ENCODE measurements at places on chromosomes 3 and 15.

GRCh38 chr3:60448696-60449095 is 802.6 kb downstream of the FHIT start:
- no peak for DNase-seq

GRCh38 chr15:94400526-94401298 is 169.4 kb downstream of the MCTP2 start:
- no peak for DNase-seq

DNA sequence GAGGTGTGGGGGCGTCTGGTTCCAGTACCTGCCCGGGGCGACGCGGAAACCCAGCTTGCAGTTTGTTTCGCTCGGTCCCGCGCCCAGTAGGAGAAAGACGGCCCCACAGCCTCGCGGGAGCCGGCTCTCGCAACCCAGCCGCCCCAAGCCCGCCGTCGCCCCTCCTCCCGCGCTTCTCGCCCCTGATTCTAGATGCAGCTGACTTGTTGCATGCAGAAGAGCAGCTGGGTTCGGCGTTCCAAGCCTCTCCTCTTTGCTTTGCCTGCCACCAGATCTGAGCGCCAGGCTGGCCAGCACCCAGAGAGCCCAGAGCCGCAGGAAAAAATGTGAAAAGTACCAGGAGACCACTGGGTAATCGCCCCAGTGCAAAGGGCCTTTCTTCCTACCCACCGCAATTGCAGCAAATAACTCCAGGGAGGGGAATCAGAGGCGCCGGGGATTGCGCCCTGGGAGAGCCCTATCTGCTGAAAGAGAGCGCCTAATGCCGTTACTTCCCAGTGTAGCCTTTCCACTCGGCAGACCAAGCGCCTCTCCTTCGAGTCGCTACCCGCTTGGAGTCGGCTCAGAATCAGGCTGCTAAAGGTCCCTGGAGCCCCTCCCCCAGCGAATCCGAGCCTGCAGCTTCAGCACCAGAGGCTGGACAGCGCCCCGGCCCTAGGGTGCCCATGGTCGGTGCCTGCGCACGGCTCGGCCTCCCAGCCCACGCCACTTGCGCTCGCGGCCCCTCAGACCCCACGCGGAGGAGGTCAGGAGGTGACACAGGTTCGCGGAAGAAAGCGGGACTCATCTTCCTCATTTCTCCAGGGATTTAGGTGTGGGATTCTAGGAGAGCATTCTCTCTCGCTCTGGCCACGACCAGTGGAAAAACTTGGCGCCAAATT is 15.7 kb upstream of the AEN start:
- DNase-seq = no peak

DNA sequence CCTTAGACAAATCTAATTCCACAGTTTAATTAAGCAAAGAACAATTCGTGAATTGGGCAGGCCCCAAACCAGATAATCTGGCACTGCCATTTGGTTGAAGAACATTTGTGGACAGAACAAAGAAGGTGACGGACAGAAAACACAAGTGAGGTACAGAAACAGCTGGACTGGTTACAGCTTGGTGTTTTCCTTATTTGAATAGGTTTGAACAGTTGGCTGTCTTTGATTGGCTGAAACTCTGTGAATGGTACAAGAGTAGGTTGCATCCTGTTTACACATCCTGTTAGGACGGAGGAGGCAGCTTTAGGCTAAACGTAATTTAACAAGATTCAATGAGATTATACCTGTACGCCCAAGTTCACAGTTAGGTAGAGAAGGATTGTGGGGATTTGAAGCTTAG is 114.4 kb downstream of the LPP start:
- no peak for DNase-seq

- no peak for DNase-seq
Observed at GRCh38 chr15:74293021-74293810, 57.1 kb downstream of the CCDC33 start.

DNA sequence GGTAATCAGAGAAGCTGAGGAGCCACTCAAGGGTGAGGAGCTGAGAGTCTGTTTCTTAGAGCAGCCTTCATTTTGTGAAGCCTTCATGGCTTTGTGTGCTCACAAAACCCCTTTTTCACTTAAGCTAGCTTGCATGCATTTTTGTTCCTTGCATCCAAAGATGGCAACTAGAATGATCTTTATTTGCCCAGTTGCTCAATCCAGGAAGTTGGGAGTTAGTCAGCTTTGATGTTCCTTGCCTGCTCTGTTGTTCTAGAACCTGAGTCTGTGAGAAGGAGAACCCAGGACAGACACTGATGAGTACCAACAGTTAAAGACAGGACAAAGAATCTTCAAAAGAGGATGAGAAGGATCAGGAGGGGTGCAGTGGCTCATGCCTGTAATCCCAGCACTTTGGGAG is 81.8 kb downstream of the IL20RB start:
- peak; percentile 19 for DNase-seq

- no peak for DNase-seq
Observed at GRCh38 chr3:72445827-72446217, 402.4 kb downstream of the SHQ1 start.

- peak; percentile 9 for DNase-seq
Observed at GRCh38 chr3:15903759-15904720, 106.3 kb upstream of the ANKRD28 start.

DNA sequence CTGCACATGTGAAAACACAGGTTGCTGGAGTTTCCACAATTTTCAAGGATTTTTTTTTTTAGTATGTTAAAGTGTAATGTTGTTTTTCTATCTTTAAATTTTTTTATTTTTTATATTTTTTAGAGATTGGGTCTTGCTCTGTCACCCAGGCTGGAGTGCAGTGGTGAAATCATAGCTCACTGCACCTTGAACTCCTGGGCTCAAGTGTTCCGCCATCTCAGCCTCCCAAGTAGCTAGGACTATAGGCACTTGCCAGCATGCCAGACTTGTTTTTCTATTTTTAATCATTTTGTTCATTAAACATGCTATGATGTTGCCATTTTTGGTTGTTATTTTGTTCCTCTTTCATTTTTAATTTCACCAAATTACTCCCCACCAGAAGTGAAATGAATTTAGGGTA is 16.7 kb upstream of the THUMPD3 start:
- no peak for DNase-seq

DNA sequence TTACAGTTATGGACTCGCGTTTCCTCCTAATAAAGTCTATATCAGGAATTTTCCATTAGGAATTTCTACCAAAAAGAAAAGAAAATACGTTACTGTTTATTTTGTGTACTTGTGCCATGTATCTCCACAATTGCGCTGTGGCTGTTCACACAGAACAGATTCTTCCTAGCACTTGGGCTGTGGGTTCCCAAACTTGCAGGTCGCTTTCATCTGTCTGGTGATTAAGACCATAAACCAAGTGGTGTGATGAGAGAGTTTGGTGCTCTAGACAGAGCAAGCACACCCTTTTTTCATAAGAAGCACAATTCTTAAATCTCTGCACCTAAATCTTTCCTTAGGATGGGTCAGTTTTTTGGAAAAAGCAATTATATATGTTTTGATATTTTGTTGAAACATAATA is 203.3 kb downstream of the TP63 start:
- no peak for DNase-seq

DNA sequence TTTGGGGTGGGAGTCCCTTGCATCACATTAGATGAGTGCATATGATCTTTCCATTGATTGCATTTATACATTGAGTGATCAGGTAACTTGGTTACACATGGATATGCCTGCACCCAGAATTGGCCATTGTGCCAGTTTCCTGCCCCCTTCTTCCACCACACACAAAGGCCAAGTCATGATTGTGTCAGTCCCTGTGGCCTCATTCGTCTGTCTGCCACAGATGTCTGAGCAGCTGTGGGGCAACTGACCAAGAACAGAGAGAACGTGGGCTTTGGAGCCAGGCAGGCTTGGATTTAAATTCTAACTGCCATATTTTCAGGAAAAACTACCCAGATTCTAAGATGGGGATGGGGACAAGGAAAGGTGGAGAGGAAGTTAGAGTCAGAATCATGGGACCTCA is 27.0 kb downstream of the CCNL1 start:
- peak; percentile 66 for DNase-seq

GRCh38 chr3:37396731-37397130 is 222.3 kb upstream of the LRRFIP2 start:
- no peak for DNase-seq

GRCh38 chr3:65497846-65498245 is 540.9 kb downstream of the MAGI1 start:
- DNase-seq = no peak

- DNase-seq = no peak
Observed at GRCh38 chr3:71487418-71487817, 96.1 kb downstream of the FOXP1 start.

GRCh38 chr3:55014906-55015305 is 87.0 kb upstream of the LRTM1 start:
- DNase-seq = no peak

DNA sequence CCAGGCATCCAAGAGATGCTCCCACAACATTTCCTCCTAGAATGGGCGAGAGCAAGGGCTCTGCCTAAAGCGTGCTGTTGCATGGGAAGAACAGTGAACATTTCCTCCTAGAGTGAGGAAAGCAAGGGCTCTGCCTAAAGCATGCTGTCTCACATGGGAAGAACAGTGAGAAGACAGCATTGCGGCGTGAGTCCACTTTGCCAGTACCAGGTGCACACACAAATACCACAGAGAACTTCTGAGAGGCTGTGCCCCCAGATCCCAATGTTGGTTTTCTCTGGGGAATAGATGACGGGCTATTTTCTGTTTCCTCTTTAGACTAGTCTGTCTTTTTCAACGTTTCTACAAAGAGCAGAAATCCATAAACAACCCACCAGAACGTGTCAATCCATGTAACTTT is 142.9 kb downstream of the LRRK1 start:
- DNase-seq = no peak

DNA sequence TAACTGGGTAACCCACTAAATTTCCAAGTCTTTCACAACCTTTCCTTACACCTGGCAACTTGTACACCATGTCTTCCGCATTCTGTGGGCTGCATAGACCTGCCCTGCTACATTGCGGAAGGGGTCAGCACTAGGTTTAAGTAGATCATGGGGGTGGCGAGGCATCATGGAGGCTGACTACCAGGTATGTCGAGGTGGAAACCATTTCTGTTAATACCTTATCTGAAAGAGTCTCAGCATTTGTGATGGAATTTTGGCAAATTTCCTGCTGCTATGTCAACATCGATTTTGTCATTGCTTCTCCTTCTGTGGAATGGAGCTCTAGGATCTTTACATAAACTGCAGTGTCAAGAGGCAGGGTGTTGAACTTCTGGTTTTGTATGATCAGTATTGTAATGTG is 187.2 kb downstream of the GHSR start:
- no peak for DNase-seq

DNA sequence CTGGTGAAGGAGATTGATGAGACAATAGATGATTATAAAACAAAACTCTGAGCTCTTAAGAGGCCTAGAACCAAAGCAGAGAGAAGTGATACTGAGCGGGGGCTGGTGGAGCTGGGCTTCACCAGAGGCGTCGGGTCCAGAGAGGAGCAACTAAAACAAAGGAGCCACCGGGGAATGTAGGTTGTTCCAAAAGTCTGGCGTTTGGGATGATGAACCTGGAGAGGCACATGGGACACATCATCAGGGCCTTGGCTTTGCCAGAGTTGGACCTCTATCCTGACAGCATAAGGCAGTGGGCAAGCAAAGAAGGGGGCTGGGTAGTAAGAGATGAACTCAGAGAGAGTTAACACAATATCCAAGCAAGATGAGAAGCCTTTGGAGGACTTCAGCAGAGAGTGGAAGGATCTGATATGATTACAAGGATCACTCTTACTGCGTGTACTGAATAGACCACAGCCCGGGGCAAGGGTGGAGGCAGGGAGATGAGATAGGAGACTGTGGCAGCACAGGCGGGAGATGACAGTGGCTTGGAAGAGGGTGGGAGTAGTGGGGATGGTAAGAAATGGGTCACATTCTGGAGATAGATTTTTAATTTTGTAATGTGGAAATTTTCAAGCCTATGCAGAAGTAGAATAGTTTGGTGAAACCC is 36.0 kb upstream of the RASA2 start:
- DNase-seq = no peak

DNA sequence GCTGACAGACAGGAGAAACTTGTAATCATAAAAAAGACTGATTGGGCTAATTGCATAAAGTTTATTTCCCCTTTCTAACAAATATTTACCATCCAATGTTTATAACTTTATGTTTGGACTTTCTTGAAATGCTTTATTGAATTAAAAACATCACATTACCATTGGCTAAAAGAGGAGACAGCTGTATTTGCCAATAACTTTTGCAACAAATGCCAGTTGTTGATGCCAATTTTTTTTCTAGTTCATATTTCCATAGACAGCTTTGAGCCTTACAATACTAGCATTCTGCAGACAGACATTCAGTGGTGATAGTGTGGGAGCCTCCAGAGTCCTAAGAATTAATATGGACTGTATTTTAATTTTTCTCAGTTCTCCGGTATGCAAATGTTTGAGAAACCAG is 198.4 kb downstream of the ADAMTS17 start:
- DNase-seq = no peak

- no peak for DNase-seq
Observed at GRCh38 chr15:30063835-30064546, 18.8 kb upstream of the GOLGA8J start.

- peak; percentile 77 for DNase-seq
Observed at GRCh38 chr3:4828279-4829030, 150.8 kb upstream of the BHLHE40 start.

DNA sequence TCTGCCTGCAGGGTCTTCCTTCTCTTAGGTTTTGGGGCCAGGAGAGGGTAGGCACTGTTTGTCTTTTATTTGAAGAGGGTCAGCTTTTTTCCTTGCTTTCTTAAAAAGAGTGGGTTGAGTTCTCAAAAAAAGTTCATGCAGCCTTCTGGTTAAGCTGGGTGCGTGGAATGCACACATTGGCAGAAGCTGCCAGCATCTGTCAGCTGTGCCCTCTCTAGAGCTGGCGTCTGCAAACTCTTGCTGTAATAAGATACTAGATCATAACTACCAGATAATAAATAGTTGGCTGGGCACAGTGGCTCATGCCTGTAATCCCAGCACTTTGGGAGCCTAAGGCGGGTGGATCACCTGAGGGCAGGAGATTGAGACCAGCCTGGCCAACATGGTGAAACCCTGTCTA is 373.4 kb downstream of the OCA2 start:
- no peak for DNase-seq

DNA sequence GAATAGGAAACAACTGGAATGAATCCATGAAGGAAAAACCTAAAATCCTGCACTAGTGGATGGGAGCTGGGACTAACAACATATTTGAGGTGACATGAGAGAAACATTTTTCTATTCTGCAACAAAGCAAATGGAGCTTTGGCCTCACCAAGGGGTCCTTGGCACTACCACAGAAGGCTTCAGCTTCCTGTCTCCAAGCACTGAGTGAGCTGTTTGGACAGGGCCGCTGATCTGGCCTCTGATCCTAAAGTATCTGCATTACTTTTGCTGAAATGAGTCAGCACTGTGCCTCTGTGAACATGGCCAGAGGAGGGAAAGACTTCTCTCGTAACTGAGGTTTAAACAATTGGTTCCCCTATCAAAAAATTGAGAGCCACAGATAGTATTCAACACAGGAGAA is 9.0 kb downstream of the ARPP21 start:
- no peak for DNase-seq

Data from fibroblast of mammary gland (primary cell).